ENCODE measurements at places on chromosomes 12 and 14. TPM values are rescaled to one million over a fixed set of nuclear protein-coding genes. Genes with fewer than 3 reads are reported as not detected.

LRP1-AS gene
- total RNA-seq: not detected

TAS2R50 gene
- 12.6 TPM for total RNA-seq

GRCh38 chr14:74407021-74407800 is 18.8 kb downstream of the SYNDIG1L start:
- DNase-seq: no peak

DNA sequence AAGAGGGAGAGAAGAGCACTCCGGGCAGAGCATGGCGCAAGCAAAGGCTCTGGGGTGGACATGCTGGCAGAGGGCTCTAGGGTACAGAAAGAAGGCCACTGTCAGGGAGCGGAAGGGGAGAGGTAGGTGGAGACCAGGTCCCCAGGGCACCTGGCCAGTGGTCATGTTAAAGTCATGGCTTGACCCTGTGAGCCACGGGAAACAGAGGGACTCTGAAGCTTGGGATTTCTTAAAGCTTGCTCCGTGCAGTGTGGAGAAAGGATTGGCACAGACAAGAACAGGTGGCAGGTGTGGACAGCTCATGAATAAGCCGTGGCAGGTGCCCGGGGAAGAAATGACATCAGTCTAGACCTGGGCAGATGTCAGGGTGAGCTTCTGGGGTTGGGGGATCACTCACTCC is 413.8 kb downstream of the BCL11B start:
- no peak for DNase-seq

DNA sequence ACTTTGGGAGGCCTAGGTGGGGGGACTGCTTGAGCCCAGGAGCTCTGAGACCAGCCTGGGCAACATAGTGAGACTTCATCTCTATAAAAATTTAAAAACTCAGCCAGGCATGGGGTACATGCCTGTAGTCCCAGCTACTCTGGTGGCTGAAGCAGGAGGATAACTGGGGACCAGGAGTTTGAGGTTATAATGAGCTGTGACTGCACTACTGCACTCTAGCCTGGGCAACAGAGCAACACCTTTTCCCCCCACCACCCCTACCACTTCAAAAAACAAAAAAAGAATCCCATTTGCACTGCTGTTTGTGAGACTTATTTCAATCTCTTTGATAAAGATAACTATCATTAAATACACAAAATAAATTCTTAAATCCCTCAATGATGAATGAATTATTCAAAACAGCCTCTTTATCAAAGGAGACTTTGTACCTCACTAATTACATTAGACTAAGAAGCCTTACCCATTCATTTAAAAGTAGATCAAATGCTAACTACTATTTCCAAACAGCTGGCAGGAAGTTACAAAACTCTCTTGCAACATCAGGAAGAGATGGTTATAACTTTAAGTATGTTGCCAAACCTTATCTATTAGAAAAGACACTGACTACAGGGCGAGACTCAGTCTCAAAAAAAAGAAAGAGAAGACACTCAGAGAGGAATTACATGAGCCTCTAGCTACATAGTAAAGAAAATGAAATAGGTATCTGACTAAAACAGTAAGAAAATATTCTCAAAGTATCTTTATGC is 14.7 kb downstream of the BLTP3B start:
- DNase-seq: no peak

GRCh38 chr12:130124106-130124505 is 38.2 kb upstream of the FZD10 start:
- no peak for DNase-seq

GRCh38 chr14:24506443-24506842 is 1.6 kb downstream of the CMA1 start:
- DNase-seq: no peak
